Activated CD8-positive, alpha-beta memory T cell treated with anti-CD3 and anti-CD28 coated beads for 4 hours (primary cell): ENCODE measurements at places on chromosomes 6 and 20.

DNA sequence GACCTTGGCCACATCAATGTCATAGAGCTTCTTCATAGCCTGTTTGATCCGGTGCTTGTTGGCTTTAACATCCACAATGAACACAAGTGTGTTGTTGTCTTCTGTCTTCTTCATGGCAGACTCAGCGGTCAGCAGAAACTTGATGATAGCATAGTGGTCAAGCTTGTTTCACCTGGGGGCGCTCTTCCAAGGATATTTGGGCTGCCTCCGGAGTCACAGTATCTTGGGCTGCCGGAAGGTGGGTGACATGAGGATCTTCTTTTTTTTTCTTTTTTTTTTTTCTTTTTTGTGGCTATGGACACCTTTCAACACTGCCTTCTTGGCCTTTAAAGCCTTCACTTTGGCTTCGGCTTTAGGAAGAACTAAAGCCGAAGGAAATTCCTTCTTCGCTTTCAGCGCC, 244.6 kb downstream of the GJA1 start:
- DNase-seq = no peak

DNA sequence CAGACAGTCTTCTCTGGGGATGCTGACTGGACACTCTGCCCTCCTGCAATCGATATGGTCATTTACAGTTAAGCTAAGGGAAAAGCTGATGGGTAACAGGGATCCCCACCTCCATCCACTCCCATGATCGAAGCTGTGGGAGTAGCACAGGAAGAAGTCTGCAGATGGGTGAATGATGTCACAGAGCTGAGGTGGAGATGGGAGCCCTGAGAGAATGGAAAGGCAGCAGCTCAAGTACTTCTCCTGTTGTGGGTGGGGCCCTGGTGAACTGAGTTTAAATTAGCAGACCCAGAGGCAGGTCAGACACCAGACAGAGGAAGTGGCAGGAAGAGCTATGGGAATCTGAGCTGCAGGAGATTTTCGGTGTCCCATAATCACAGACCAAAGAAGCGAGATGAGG, 29.0 kb downstream of the HDGFL1 start:
- no peak for DNase-seq

DNA sequence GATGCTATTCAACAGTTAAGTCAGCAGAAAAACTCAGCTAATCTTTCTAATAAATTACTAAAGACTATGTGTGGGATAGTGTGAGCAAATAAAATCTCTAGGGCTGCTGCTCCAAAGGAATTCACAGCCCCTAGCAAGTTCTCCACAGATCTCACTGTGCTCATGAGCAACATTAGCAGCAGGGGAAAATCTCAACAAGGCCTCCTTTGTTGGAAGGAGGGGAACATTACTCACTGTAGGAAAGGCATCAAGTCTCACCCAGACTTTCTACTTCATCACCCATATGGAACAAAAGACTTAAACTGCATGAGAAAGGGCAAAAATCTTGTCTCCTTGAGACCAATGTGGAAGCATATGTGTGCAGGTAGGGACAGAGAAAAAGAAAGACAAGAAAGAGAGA, 726.4 kb upstream of the SLC35B3 start:
- no peak for DNase-seq

- no peak for DNase-seq
Measured at GRCh38 chr6:15036690-15037245, 209.1 kb upstream of the JARID2 start.

DNA sequence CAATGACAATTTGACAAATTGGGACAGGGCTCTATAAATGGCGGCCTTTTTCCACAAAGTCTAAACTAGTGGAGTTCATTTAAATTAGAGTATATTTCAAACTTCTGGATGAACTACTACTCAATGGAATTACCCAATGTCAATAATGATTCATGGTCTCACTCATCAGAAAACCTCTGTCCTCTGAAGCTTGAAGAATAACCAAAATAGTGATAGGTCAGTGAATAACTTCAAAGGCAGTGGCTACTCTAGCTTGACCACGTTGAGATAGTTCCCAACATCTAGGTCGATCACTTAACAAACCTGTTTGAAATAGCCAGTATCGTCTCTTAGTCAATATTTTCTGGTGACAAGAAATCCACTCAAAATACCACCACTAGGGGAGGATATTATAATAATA, 197.6 kb downstream of the HDGFL1 start:
- DNase-seq = no peak

DNA sequence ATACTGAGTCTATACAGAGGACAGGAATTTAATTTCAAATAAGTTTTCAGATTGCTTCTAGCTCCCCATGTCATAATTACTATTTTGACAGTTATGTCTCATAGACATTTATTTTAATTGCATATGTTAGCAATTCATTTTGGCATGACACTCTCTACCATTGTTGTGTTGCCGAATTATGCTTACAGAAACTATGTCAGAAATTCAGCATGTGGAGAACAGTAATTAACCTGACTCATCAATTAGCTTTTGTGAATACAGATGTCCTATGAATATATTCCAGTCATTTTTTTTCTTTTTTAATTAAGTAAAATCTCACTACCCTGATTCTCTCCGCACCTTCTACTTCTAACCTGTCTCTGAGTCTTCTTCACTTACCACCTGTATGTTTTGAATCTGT, 105.1 kb downstream of the NKAIN2 start:
- DNase-seq = no peak

GRCh38 chr6:4210629-4211419, 75.4 kb upstream of the ECI2 start:
- DNase-seq = peak; percentile 12

DNA sequence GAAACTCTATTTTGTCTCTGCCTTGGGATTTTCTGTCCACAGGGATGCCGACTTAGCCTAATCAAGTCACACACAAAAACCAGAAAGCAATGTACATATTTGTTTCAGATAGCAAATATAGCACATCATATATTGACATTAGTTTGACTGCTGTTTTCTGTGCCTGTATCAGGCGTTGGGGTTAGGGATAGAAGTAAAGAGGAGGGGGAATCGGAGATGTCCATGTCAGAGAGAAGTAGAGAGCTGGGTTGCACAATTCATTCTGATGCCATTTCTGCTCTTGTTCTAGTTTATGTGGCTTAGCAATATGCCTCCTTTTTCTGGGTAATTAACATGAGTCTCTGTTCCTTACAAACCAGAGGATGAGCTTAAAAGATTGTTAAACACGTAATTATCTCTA, 14.7 kb upstream of the IPCEF1 start:
- no peak for DNase-seq

- DNase-seq = peak; percentile 29
Measured at GRCh38 chr20:59159493-59160376, 3.9 kb upstream of the ZNF831 start.

- DNase-seq = no peak
Measured at GRCh38 chr6:57109880-57110279, 19.9 kb downstream of the ZNF451 start.

DNA sequence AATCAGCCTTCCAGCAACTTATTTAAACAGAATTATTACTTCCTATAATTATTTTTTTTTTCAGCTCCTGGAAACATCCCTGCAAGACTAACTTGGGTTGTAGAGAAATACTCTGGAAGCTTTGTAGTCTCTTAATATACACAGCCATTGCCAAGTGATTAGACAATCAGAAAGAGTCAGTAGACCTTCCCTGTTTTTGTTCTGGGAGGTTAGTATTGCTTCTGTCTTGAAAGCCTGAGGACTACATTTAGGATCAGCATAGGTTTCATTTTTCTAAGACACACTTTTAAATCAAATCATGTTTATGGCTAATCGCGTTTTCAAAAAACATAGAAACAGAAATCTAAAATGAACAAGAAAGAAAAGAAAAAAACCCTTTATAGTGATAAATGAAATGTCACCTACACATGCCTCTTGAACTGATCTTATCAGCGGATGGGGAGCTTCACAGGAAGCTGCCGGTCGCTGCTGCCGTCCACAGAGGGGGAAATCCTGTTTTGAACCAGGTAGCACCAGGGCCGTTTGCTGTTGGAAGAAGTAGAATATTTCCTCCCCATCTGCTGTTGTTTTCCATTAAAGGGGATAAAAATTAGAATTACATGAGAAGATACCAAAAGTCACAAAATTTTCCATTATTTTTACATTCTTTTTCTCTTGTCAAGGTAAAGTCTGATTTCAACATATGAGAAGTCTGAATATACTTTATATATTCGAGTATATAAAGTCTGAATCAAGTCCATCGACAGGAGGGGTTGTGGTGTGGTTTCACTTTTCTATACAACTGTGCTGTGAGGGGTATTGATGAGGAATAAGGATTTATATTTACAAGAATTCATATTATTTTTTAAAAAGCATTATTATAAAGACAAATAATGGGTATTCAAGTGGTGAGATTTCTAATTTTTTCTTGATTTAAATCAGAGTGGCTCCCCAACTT, 94.6 kb downstream of the ARMC2 start:
- peak; percentile 35 for DNase-seq

DNA sequence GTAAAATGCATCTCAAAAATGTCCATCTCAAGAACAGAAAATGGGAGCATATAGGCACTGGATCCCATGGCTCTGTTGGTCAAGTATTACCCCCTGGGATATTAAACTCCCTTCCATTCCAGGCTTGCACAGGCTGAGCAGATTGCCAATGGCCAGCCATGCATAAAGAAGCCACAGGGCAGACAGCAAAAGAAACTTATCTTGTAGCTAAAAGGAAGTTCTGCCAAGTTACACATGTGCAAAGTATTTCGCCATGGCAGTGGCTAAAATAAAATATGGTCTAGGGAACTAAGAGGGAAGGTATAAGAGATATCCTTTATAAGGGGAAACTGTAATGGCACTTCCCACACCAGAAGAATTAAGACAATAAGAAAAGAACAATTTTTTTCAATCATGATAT, 415.6 kb upstream of the BTBD3 start:
- no peak for DNase-seq

DNA sequence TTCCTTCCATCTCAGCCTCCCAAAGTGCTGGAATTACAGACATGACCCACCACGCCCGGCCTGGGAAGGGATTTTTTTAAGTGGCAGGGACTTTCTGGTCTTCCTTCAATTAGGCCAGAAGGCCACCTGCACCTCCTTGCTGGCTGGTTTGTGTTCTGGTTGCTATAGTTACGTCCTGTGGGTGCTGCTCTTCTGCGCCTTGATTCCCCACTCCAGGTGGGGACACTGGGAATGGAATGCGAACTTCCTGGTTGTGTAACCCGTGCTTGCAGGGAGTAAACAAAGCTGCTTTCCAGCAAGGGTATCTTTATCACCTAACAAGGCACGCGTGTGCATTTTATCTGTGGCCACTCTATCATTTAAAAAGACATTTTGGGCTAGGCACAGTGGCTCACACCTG, 117.7 kb downstream of the PLEKHG1 start:
- no peak for DNase-seq

GRCh38 chr6:80331522-80331921, 225.1 kb downstream of the BCKDHB start:
- DNase-seq = no peak

GRCh38 chr6:89013438-89013837, 50.0 kb upstream of the RNGTT start:
- DNase-seq = no peak

- no peak for DNase-seq
Measured at GRCh38 chr6:64984948-64985347, 722.1 kb downstream of the EYS start.

DNA sequence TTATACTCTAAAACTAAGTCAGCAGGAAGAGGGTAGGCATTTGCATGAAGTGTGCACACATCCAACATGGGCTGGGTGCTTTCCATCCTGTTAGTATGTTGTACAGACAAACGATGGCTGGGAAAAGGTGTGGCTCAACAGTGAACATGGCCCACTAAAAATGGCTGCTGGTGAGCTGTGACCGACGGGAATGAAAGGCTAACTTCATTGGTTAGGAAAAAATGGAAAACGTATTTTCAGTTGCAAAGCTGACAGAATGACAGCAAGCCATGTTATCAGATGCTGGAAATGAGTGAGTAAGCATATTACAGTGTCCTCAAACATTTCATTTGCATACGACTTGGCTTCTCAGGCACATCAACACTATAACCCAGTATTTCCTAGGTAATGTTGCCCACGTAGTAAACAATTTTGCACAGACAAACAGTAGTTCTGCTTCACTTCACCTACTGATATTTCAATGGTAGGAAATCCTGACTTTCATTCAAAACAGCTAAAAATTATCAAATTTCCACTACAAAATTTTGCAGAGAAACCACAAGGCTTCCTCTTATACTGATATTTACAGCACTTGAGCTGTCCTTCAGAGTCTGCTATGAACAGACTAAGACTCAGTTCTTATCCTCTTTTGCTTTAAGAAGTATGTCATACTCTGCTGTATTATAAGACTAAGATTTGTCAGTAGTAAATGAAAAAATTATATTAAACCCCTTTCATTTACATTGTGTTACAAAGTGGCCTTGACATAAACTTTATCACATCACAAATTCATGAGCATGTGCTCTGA, 98.9 kb downstream of the IRF4 start:
- DNase-seq = no peak

- no peak for DNase-seq
Measured at GRCh38 chr6:21019614-21020013, 485.4 kb downstream of the CDKAL1 start.

GRCh38 chr6:117870486-117871242, 36.4 kb upstream of the SLC35F1 start:
- DNase-seq = no peak

DNA sequence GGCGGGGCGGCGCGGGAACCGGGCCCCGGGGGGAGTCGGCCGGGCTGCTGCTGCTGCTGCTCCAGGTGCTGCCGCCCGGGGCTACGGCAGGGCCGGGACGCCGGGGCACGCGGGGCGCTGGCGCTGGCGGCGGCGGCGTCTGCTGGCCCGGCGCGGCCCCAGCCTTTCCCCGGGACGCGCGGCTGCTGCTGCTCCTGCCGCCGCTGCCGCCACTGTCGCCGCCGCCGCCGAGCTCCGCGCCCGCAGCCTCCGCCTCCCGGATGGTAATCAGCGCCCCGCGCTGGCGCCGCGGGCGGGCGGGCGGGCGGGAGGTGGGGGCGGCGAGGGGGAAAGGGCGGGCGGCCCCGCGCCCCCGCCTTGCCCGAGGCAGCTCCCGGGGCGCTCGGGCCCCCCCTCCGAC, 306 bp downstream of the EBF4 start:
- DNase-seq = no peak

DNA sequence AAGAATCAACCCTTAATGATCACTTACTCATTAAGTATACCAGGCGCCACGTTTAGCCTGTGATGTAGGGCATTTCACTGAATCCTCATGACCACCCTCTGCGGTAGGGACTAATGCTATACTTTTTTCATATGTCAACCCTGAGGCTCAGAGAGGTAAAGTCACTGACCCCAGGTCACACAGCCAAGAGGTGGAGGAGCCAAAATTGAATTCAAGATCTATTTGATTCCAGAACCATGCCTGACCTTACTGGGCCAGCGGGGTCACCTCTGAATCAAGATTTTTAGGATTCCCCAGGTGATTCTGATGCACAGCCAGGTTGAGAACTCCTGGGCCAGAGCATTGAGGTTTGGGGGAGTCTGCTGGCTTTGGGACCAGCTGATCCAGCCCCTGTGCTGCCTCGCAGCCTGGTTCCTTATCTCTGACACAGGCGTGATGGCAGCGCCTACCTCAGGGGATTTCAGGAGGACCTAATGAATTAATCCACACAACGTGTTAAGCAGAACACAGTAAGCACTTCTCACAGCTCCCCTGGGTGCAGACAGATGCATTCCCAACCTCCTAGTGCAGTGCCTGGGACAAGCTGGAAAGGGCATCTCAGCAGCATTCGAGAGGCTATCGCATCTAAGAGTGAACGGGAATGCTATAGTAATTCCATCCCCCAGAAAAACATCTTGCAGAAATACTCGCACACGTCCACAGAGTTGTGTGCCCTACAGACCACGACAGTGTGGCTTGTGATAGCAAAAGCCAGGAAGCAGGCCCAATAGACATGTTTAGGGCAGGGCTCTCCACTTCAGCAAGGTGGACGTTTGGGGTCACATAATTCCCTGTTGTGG, 101.4 kb upstream of the PTPN1 start:
- DNase-seq = no peak
